Non-pigmented ciliary epithelial cell (primary cell): ENCODE measurements at places on chromosomes 5 and 9.

- DNase-seq = peak; percentile 42
Observed at GRCh38 chr5:13359344-13359743, 585.1 kb downstream of the DNAH5 start.

- DNase-seq = peak; percentile 75
Observed at GRCh38 chr9:86321373-86321772, 32.8 kb downstream of the TUT7 start.

DNA sequence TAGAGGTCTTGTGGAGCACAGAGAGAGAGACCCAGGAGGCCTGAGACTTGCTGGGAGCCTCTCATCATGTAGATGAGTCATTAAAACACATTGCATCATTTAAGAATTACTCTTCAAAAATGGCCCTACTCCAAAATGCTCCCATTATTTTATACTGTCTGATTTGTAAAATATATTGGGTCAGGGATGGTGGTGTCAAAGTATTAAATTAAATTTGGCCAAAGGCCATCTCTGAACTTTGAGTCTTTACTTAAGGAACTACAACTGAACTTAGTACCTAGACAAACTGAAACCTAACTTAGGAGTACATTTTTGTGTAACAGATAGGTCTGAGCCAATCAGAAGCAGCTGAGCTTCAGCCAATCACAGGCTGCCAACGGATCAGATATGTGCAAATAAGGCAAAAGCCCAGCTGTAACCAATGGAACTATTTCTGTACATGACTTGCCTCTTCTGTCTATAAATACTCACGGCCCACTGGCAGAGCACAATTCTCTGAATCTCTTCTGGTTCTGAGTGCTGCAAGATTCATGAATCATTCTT, 657.2 kb downstream of the TLE1 start:
- peak; percentile 86 for DNase-seq

GRCh38 chr9:21252721-21253547, 13.1 kb upstream of the IFNA14 start:
- DNase-seq = peak; percentile 4

DNA sequence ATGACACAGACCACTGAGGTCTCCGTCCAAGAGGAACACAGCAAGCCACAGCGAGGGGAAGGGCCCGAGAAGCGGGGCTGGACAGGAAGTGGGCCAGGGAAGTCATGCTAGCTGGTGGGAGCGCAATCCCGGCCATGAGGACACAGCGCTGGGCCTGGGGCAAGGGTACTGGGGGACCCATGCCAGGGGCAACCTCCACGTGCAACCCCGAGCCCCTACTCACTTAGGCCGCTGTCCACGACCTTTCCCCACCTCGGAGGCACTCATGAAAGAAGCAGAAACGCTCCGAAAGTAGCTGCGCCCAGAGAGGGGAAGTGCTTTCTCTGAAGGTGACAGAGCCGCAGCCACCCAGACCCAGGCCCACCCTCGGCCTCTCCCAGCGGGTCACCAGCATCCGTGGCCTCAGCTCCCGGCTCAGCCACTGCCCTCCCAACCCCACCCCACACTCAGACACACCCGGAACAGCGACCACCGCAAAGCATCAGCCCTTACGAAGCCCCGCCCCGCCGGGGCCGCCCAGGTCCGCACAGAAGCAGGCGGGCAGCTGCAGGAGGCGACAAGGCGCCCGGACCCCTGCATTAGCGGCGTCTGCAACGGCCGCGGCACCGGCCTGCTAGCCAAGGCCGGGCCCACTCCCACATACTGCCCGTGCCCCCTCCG, 782 bp downstream of the BICD2 start:
- DNase-seq = no peak

- DNase-seq = no peak
Observed at GRCh38 chr5:108642170-108642906, 105.4 kb upstream of the FER start.

DNA sequence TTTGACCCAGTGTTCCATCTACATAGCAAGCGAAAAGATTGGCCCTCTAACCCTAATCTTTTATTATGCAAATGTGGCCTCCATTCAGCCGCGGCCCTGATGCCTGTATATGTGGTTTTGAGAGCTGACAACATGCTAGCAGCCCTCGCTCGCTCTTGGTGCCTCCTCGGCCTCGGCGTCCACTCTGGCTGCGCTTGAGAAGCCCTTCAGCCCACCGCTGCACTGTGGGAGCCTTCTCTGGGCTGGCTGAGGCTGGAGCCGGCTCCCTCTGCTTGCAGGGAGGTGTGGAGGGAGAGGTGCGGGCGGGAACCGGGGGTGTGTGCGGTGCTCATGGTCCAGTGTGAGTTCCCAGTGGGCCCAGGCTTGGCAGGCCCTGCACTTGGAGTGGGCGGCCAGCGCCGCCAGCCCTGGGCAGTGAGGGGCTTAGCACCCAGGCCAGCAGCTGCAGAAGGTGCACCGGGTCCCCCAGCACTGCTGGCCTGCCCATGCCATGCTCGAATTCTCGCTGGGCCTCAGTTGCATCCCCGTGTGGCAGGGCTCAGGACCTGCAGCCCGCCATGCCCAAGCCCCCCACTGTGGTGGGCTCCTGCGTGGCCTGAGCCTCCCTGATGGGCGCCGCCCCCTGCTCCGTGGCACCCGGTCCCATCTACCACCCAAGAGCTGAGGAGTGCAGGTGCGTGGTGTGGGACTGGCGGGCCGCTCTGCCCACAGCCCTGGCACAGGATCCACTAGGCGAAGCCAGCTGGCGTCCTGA, 757.5 kb upstream of the CTNND2 start:
- no peak for DNase-seq

GRCh38 chr5:172969921-172970320, 10.7 kb downstream of the RPL26L1 start:
- no peak for DNase-seq

DNA sequence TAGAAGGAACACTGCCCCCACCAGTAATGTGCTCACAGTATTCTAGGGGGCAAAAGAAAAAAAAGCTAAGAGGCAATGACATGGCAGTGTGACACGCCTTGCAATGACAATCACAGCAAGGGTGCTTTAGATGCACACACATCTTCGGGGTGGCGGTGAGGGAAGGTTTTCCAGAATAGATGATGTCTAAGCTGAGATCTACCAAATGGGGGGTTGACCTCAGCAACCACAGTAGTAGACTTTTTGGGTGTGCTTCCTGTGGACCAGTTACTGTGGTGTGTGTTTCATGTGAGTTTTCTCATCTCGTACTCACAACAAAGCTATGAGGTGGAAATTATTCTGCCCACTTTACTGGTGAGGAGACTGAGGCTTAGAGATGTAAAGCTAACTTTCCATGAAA, 10.2 kb upstream of the IL12B start:
- DNase-seq = no peak

- no peak for DNase-seq
Observed at GRCh38 chr5:124110942-124111341, 599.0 kb downstream of the CSNK1G3 start.

DNA sequence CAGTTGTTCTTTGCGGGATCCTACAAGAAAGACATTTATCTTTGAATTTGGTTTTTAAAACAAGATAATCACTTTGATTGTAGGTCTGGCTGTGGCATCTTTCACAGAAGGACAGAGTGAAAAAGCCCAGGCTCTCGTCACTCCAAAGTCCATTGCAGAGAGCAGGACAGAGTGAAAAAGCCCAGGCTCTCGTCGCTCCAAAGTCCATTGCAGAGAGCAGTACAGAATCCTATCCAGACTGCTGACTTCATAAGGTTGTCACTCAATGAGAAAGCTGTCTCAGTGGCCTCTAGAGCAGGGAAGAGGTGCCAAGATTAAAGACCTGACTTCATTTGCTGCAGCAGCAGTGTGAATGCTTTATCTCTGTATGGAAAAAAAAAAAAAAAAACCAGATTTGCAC, 16.3 kb upstream of the GPX8 start:
- no peak for DNase-seq

GRCh38 chr5:152329761-152330283, 75.3 kb downstream of the NMUR2 start:
- no peak for DNase-seq

DNA sequence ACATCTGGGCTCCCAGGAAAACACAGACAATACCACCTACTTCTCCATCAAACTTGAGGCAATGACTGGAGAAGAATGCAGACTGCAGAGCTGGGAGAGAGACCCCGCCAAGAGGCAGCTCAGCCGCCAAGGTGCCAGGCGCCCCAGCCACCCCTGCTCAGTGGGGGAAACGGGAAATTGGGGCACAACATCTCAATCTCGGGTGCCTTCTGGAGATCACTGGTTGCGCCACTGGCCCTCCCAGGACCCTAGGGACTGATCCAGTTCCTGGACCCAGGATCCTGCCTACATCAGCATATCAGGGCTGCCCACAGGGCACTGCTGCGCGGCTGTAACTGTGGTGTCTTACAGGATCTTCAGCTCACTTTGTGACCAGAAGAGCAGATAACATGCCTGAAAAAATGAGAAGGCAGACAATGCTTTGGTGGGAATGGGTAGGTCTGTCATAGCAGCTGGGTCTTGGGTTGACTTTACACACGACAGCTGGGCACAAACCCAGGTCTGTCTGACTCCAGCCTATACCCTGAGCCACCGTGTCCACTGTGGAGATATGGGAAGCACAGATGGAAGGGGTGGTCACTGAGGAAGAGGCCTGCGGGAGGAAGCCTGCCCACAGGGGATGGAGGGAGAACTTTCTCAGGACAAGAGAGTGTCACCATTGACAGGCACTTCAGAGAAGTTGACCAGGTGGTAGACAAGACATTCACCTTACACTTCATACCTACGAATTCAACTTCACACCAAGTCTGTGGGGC, 135.2 kb upstream of the RAPGEF1 start:
- DNase-seq = no peak

DNA sequence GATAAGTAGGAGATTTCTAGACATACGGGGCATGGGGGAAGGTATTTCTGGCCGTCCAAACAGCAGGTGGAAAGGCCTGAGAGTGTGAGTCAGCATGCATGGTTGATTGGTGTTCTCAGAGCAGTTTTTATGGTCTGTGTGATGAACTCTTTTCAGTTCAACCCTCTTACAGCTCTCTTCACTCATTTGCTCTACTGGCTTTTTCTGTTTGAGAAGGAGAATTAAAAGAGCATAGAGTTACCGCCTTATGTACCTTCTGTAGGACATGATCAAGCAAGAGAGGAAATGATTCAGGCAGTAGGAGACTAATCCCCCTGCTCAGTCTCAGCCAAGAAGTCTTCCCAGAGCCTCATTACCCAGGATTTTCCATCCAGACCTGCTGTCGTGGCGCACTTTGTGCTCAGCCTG, 92.4 kb downstream of the PRDM6 start:
- no peak for DNase-seq

DNA sequence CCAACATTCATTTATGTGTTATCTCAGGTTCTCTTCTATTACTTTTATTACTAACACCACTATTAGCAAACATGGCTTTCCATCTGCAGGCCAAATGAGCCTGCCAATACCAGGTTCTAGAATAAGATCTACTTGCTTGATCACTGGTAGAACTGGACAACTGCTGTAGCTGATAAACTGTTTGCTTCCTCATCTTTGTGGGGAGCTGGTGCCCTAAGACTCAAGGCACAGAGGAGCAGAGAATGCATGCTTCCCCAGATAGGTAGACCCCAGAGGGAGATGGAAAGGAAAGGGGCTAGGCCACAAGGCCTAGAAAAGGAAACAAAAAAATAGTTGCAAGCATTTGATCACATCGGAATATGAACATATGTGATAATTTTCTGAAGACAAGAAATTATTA, 30.7 kb upstream of the AUH start:
- no peak for DNase-seq

DNA sequence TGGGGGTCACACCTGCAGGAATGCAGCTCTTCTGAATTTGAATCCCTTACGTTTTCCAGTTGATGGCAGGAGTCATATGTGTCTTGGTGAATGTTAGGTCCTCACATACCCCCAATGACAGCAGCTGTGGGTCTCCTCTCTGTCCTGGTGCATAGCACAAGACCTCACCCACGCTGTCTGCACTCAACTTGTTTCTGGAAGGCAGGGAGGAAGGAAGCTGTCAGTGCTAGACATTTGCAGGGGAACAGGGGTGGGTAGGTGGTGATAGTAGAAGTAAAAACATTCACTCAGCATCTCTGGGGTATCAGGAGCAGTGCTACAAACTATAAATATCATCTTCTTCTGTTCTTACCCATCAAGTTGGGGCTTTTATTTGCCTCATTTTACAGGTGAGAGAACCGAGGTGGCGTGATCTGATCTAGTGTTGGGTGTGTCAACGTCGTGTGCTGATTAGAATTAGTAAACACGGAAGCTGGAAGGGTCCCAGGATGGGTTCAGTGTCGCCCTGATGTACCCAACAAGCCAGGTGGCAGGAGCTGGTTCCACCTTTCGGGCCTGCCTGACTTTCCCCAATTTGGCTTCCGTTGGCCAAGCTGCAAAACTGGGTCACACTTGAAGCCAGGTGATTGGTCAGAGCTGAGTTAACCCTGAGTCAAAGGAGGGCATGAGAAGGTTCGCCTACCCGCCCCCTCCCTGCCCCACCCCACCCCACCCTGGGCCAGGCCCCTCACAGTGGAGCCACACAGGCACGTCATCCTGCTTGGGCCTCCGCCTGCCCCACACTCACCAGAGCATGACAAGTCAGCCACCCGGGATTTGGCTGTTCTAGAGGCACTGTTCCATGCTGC, 15.8 kb downstream of the ERGIC1 start:
- DNase-seq = no peak

- no peak for DNase-seq
Observed at GRCh38 chr9:103789686-103790085, 304.4 kb upstream of the SMC2 start.

- DNase-seq = peak; percentile 5
Observed at GRCh38 chr9:116420993-116421538, 266.0 kb upstream of the TRIM32 start.

GRCh38 chr9:83794051-83794450, 23.5 kb downstream of the GKAP1 start:
- DNase-seq = no peak

GRCh38 chr9:109542922-109543321, 44.8 kb upstream of the PTPN3 start:
- no peak for DNase-seq

DNA sequence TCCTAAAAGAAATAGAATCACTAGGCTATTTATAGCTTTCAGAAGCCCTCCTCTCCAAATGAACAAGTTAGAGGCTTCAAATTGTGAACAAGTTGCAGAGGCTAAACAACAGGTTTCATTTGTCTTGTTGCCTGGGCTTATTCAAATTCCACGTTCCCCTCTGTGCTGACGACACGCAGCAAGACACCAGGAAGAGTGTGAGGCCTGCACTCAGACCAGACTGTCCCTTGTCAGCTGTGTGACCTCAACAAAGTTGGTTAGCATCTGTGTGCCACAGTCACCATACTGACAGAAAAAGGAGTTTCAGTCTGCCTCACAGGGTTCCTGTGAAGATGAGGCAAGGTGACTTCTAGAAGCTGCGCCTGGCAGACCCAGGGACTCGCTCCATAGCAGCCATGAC, 22.1 kb upstream of the GABBR2 start:
- no peak for DNase-seq

DNA sequence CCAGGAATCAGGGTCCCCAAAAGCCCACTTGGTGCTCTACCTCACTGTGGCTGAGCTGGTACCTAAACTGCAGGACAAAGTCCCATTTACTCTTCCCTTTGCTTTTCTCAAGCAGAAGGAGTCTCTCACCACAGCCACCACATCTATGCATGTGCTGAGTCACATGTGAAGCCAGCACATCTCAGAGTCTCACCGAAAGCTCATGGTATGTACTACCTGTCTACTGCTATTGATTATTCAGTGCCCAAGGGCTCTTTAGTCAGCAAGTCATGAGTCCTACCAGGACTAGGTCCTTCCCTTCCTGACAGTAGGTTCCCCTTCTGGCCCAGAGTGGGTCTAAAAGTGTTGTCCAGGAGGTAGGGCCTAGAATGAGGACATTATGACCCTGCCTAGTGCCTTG, 130.7 kb upstream of the NTRK2 start:
- DNase-seq = no peak

GRCh38 chr9:23290973-23291372, 535.1 kb downstream of the ELAVL2 start:
- DNase-seq = no peak
